ENCODE measurements at places on chromosomes 3 and 15. TPM values are rescaled to one million over a fixed set of nuclear protein-coding genes. Genes with fewer than 3 reads are reported as not detected.

The MBD4 gene
- 7.8 TPM for total RNA-seq

The SLC9A9 gene
- total RNA-seq = 20.4 TPM

The ALPK3 gene
- 33.4 TPM for total RNA-seq

The TM4SF1 gene
- 81.4 TPM for total RNA-seq

The CPNE4 gene
- total RNA-seq = not detected

The PDZRN3 gene
- 50.6 TPM for total RNA-seq

The ACOX2 gene
- 14.6 TPM for total RNA-seq

The PLA2G4D gene
- not detected for total RNA-seq

The GPR87 gene
- not detected for total RNA-seq

The ARPIN gene
- 13.0 TPM for total RNA-seq

The REC114 gene
- total RNA-seq = not detected

The GATA2 gene
- 0.52 TPM for total RNA-seq

The DOCK3 gene
- total RNA-seq = 0.52 TPM

The PTH1R gene
- total RNA-seq = 9.4 TPM

The DCLK3 gene
- total RNA-seq = 2.6 TPM

The BSN gene
- total RNA-seq = under 0.01 TPM

The GHSR gene
- not detected for total RNA-seq

The PLA1A gene
- total RNA-seq = not detected

The TICRR gene
- total RNA-seq = 1.6 TPM

The MST1R gene
- total RNA-seq = 2.6 TPM

The ATP13A4 gene
- 1.6 TPM for total RNA-seq

The AADAC gene
- total RNA-seq = 1.6 TPM

The RASGRP1 gene
- 0.52 TPM for total RNA-seq

The TEX9 gene
- 3.7 TPM for total RNA-seq

The LYZL4 gene
- not detected for total RNA-seq

The GP9 gene
- not detected for total RNA-seq

The PIGX gene
- 12.5 TPM for total RNA-seq

The HERC2 gene
- total RNA-seq = 56.4 TPM

The OR5H6 gene
- not detected for total RNA-seq

The CAND2 gene
- 22.4 TPM for total RNA-seq

The SI gene
- total RNA-seq = not detected

The KNL1 gene
- total RNA-seq = 6.3 TPM

The MAP4 gene
- total RNA-seq = 106 TPM

The AGBL1 gene
- total RNA-seq = 31.3 TPM

The ADAMTS9 gene
- 106 TPM for total RNA-seq

The IL20RB gene
- 0.52 TPM for total RNA-seq

The CAMP gene
- total RNA-seq = not detected

The FBLN2 gene
- 35.5 TPM for total RNA-seq
